Foreskin melanocyte (primary cell): ENCODE measurements at places on chromosomes 13 and 19.

- DNase-seq: no peak
These were observed 55.3 kb downstream of the FRY start for GRCh38 chr13:32086791-32087441.

DNA sequence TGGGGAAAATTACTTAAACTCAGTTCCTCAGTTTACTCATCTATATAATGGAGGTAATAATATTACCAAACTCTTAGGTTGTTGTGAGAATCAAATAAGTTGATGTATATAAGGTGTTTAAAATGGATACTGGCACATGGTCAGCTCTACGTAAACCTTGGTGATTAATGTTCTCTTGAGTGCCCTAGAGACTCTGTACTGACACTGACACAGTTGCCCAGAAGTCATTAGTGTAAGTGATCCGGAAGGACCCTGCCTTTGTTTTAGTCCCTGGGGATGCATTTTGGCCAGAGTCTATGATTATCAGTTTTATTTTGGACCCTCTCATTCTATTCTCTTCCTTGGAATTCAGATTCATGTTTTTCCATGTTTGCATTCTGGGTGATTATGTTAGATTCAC is 31.9 kb downstream of the CHST8 start:
- no peak for DNase-seq

- DNase-seq: no peak
These were observed 8.8 kb downstream of the ALOX5AP start for GRCh38 chr13:30744056-30744680.

- DNase-seq: no peak
These were observed 191.6 kb downstream of the EFNB2 start for GRCh38 chr13:106343836-106344235.

DNA sequence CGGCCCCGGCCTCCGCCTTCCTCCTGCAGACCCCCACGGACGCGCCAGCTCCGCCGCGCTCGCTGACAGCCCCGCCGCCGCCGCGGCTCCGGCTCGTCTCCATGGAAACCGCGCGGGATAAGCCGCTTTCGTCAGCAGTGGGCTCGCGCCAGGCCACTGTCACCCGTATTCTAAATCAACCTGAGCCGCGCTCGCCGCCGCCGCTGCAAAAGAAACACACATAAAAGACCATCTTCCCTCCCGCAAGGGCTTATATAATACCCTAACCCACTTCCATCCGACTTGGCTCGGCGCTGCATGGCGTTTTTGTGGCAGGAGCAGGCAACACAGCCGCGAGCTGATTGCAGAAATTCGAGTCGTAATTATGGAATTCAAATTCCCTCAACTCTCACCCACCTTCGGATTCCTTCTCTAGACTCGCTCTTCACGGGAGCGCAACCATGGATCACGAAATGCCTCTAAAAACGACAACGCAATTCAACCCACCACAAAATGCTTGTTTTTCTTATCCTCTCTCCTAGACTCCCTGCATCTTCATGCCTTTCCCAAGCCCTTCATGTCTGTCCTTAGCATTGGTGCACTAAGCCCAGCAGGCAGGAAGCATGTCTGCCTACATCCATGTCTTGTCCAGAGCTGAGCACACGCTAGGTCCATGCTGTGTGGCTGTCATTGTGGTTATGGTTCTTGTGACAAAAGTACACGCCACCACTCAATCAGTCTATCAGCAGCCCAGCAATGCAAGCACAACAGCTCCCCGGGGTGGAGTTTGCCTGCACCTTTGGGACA is at the start of gene AMER2:
TSS of gene AMER2 (minus strand) at position 772 of the 786 bp plus-strand sequence. CDS start at position 103, 669 bp downstream.
- DNase-seq: no peak

GRCh38 chr13:33355201-33355895 is 69.8 kb upstream of the STARD13 start:
- DNase-seq: no peak

GRCh38 chr13:99417201-99418102 is 83.8 kb upstream of the TM9SF2 start:
- DNase-seq: no peak

GRCh38 chr19:55301459-55302317 is 17.9 kb downstream of the BRSK1 start:
- DNase-seq: peak; percentile 59

- no peak for DNase-seq
These were observed 196.6 kb upstream of the GPR12 start for GRCh38 chr13:26957182-26957581.

- DNase-seq: peak; percentile 72
These were observed 61.0 kb upstream of the F7 start for GRCh38 chr13:113044391-113045114.

- no peak for DNase-seq
These were observed 1094.3 kb downstream of the EFNB2 start for GRCh38 chr13:105441051-105441750.

DNA sequence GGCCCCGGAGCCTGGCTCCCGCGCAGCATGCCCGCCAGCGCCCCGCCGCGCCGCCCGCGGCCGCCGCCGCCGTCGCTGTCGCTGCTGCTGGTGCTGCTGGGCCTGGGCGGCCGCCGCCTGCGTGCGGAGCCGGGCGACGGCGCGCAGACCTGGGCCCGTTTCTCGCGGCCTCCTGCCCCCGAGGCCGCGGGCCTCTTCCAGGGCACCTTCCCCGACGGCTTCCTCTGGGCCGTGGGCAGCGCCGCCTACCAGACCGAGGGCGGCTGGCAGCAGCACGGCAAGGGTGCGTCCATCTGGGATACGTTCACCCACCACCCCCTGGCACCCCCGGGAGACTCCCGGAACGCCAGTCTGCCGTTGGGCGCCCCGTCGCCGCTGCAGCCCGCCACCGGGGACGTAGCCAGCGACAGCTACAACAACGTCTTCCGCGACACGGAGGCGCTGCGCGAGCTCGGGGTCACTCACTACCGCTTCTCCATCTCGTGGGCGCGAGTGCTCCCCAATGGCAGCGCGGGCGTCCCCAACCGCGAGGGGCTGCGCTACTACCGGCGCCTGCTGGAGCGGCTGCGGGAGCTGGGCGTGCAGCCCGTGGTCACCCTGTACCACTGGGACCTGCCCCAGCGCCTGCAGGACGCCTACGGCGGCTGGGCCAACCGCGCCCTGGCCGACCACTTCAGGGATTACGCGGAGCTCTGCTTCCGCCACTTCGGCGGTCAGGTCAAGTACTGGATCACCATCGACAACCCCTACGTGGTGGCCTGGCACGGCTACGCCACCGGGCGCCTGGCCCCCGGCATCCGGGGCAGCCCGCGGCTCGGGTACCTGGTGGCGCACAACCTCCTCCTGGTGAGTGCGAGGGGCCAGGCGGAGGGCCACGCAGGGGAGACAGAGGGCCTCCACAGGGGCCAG is at the start of gene KL:
TSS of gene KL (plus strand) at position 10 of the 909 bp plus-strand sequence. CDS start at position 28, 18 bp downstream.
- peak; percentile 3 for DNase-seq

- DNase-seq: peak; percentile 97
These were observed 385.8 kb downstream of the KCNRG start for GRCh38 chr13:50401049-50401505.

DNA sequence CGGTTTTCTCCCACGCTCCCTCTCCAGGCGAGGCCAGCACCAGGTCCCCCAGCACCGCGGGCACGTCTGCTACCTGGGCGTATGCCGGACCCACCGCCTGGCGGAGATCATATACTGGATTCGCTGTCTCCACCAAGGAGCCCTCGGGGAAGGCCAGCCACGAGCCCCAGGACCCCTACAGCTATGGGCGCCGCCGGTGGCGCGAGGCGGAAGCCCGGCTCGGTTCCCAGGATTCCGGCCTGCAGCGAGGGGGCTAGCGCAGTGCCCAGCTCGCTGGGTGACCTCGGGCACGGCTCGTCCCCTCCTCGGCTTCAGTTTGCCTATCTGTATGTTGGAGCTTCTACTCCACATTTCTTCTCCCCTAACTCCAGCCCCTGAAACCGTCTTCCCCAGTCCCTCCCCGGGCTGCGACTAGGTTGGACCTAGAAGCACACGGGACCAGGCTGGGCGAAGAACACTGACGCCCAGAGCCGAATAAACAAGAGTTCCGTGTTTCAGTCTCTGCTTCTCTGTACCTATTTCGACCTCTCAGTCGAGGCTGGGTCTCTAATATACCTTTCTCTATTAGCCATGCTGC is 749 bp upstream of the CPT1C start:
- DNase-seq: no peak

DNA sequence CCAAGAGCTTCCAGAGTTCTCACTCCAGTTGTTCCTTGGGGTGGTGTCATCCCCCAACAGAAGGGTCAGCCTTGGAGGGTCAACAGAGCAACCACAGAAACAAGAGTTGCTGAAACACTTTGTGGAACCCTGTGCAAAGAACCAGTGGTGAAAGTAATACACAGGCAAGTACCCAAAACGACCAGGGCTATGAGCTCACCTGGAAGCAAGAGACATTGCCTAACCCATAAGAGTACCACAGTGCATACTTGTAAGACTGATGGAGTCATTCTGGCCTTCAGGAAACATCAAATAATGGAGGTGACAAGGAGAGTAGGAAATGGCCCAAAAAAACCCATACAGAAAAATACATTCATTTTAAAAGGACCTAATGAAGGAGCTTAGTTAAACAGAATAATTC is 184.3 kb upstream of the TSC22D1 start:
- no peak for DNase-seq

GRCh38 chr13:31094331-31095015 is 67.2 kb downstream of the HSPH1 start:
- no peak for DNase-seq

DNA sequence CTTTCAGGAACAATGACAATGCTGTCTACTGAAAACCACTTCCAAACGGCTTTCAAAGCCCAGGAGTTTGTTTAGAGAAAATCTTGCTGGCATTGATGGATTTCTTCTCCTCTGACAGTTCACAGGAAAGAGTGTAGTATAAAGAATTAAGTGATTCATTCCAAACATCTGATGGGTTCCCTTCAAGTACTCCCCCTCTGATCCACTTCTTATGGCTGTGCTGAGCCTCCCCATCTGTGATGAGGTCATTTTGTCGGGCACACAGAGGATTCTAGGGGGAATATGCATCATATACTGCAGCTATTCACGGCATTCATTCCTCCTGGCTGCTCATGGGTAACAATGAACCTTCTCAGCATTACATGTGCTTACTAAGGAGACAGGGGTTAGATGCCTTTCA is 107.9 kb downstream of the RGCC start:
- peak; percentile 87 for DNase-seq

DNA sequence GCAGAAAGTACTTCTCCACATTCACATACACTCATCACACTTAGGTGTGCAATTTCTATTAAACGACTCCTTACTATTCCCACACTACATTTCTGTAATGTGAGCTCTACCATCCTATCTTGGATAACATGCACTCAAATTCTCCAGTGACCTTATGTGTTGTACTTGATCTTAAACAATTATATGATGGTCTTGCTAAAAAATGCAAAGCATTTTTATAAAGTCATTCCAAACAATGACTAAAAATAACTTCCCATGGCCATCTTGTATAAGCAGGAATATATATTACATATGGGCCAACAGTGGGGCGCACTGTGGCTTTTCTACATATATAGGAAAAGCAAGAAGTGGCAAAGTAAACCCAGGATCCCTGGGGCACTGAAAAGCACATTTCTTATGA is 155.5 kb downstream of the FLT1 start:
- DNase-seq: no peak

DNA sequence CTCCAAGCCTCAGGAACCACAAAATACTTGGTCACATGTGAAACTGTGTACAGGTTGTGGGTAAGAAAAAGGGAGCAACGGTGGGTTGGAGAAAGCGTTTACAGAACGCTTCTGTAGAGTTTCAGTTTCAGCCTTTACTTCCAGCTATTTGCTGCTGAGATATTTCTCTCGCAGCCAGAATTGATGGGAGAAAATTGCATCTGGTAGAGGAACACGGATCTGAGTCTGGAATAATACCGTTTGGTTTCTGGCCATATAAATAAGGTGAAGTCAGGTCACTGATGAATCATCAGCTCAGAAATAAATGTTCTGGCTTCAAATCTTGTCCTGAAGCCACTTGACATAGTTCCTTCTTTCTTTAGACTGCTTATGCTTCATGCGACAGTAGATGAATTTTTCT is 20.3 kb upstream of the RFC3 start:
- no peak for DNase-seq

GRCh38 chr13:21641629-21642028 is 29.2 kb upstream of the FGF9 start:
- no peak for DNase-seq
